ENCODE measurements at places on chromosomes 5 and 9.

- no peak for DNase-seq
These were observed 550 bp downstream of the IFNE start for GRCh38 chr9:21481470-21482056.

DNA sequence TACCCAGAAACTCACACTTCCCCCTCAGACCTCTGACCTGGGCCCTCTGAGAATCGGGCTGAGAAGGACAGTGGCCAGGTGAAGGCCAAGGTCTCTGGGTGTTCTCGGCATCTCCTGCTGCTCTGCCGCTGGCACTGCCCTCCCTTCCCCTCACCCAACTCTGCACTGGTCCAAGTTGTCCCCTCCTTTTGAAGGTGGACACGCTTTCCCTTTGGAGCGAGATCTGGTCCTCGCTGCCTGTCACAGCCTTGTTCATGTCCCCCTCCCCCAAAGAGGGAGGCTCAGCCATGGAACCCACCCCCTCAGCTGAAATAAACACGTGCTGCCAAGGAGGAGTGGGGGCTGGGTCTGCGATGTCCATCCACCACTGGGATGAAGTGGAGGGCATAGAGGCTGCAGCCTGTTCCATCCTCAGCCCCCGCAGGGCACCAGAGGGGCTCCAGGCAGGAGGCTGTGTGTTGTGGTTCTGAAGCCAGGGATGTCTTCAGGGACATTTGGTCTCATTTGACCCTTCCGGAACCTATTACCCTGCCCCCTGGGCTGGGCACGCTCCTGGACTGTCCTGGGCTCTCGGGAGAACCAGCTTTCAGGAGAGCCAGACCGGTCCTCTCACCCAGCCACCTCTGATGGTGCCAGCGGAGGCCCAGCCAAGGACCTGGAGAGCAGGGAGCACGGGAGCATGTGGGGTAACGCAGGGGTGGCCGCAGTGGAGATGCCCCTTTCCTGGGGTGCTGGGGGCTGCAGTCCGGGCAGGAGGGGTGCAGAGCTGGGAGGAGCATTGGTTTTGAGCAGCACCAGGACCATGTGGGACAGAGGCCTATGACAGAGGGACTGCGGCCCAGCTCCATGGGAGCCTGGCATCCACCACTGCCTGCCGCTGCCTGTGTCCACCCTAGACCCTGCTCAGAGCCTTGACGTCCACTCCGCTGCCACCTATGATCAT is 4.7 kb upstream of the LCN2 start:
- no peak for DNase-seq

- no peak for DNase-seq
These were observed 782 bp upstream of the CDC20B start for GRCh38 chr5:55173687-55174230.

GRCh38 chr5:128532127-128532526 is 5.9 kb downstream of the FBN2 start:
- no peak for DNase-seq
